ENCODE measurements at places on chromosomes 4 and X.

DNA sequence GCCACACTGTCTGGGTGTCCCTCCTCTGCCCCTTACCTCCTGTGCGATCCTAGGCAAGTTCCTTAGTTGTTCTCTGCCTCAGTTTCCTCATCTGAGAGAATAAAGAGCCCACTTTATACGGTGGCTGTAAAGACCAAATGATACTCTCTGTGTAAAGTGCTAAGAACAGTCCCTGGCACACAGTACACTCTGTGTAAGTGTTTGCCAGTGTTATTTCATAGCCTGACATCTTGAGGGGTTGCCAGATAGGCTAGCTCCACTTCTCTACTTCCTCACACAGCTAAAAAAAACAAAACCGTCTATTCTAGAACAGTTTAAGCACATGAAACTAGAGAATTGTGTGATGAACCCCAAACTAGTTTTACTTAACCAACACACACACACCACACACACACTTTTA, 17.1 kb downstream of the SPON2 start:
- no peak for DNase-seq

DNA sequence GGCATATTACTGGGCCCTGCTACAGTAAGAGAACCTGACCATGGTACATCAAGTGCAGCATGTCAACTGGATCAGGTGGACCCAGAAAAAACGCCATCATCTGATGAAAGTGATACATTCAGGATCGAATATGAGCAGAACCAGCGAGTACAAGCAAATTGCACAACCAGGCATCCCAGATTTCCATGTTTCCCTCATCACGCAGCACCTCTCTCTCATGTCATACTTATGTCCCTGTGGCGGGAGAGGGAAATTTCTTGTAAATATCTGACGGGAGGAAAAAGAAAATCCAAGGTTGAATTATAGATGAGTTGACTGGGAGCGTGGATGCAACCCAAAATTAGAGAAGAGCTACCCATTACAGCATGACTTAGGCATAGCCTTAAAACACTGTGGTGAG, 608.5 kb upstream of the FAT1 start:
- no peak for DNase-seq

DNA sequence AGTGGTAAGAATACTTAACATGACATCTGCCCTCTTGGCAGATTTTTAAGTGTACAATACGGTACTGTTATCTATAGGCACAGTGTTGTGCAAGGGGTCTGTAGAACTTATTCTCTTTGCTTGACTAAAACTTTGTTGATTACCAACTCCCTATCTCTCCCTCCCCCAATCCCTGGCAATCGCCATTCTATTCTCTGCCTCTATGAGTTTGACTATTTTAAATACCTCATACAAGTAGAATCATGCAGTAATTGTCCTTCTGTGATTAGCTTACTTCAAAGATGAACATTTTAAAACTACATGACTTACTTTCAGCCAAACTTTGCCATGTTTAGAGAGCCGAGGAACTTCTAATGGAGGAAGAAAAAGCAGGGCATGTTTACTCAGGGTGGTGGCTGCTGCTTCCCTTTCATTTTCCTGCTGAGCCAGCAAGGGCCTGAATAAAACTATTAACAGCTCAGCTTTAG, 62.4 kb downstream of the APOO start:
- DNase-seq: peak; percentile 75

DNA sequence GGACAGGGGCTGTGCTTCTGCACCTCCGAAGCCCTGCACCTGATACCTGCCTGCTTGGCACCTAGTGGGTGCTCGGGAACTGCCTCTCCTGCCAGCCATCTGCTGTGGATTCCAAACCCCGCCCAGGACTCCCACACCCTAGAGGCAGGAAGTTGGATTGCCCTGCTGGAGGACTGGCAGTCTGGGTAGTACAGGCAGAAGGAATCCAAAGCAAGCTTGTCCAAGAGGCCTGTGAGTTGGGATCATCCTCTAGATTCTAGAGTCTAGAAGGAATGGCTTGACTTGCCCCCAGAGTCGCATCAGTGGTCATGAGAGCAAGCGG, 64.6 kb upstream of the MTM1 start:
- no peak for DNase-seq
